ENCODE measurements at places on chromosomes 16 and 17.

DNA sequence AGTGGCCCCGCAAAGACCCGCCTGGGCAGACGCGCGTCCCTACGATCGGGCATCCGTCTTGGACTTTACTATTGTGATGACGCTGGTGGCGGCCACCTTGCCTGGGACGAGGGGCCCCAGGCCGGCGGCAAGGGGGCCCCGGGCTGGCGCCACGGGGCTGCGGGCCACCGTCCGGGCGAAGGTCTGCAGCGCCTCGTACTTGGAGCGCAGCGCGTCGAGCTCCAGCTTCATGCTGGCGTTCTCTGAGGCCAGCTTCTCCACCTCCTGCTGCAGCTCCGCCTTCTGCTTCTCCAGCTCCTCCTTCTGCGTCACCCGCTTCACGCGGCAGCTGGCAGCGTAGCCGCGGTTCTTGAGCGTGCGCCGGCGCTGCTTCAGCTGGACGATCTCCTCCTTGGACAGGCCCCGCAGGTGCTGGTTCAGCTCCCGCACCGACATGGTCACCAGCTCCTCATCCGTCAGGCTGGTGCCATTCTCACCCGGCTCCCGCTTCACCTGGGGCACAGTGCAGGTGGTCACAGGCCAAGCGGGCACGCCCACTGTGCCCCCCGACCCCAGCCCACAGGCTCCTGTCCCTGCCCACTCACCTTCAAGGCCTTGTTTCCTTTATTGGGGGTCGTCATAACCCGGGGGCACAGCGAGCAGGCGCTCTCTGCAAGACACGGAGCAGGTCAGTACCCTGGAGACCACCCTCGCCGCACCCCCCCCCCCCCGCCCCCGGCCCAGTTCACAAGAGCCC lies 4.8 kb upstream of the SIRT7 start:
- no peak for DNase-seq

GRCh38 chr16:19223235-19224170 lies 55.5 kb downstream of the SYT17 start:
- peak; percentile 2 for DNase-seq

- DNase-seq = no peak
Observed at GRCh38 chr16:56711862-56712261, 18.1 kb upstream of the NUP93 start.

- no peak for DNase-seq
Observed at GRCh38 chr16:66937725-66938337, 2.5 kb downstream of the CES2 start.

DNA sequence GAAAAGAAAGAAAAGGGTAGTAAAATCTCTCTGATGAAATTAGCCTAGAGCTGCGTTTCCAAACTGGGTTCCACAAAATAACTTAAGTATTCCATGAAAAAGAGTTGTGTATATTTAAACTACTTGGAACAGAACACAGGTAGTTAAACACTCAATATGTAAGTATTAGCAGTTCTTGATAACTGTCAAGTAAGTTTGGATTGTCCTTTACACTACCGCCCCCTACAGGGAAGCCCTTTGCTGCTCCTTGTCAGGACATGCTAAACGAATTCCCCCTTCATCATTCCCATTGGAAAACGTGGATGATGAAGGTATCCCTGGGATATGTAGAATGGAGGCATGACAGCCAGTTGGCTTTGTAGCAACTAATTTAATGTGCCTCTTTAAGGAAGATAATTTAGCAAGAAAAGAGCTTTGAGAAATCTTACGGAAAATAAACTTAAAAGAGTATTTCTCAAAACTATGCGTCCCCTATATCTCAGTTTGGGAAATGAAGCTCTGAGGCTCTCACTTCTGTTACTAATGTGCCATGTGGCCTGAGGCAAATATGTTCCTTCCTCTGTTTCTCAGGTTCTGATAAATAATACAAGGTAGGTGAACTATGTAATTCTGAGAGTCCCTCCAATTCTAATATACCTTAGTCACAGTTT lies 18.8 kb downstream of the NCBP3 start:
- DNase-seq = peak; percentile 43

DNA sequence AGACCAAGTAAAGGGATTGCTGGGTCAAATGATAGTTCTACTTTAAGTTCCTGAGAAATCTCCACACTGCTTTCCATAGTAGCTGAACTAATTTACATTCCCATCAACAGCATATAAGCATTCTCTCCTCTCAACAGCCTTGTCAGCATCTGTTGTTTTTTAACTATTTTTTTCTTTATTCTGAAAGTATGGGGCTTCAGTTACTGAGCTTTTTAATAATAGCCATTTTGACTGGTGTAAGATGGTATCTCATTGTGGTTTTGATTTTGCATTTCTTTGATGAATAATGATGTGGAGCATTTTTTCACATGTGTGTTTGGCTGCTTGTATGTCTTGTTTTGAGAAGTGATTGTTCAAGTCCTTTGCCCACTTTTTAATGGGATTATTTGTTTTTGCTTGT lies 2.5 kb downstream of the KRTAP2-2 start:
- no peak for DNase-seq

GRCh38 chr16:12440228-12440530 lies 363.5 kb downstream of the CPPED1 start:
- DNase-seq = no peak

DNA sequence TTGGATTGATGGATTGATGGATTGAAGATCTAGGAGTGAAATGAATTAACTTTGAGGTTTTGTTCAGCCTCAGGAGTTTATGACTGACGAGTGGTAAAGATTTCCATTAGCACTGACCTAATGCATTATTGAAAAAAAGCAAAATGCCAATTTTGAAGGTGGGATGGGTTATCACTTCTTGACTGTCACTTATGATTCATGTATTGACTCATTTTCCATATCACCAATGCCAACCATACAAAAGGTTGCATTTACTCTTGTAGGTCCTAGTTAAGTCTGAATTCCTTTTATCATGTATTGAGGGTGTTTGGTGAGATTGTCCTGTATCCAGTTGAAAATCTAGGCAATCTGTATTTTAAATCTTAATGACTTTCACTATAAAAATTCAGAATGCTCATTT lies 57.6 kb downstream of the KNOP1 start:
- no peak for DNase-seq

DNA sequence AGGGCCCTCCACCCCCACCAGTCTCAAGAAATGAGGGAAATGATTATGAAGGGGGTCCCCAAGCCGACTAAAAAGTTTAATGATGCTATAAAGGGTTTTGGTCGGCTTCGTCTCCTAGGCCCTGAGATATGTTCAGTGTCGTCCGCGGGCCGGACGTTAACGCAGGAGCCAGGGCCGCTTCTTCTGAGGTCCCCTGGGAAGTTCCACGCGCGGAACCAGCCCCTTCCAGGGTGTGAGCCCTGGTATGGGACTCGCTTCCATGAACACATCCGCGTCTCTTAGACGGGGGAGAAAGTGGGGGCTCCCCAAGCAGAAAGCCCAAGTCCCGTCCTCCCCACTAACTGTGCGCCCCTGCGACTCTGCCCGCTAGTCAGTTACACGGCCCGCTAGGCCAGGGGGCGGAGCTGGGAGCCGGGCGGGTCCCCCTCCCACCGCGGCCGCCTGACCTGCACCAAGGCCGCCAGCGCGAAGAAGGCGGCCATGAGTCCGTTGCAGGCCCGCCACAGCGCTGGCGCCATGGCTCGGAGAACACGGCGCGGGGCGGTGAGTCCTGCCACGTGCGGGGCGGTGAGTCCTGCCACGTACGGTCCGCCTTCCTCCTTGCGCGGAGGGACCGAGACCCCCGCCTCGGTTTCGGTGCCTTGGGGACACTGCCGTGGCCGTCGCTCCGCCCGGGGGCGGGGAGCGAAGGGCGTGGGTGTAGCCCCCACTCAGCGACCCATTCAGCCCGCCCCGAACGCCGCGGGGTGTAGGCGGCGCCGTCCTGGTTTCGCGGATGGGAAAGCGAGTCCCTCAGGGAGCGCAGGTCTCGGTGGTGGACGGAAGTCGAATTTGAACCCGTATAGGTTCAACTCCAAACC lies at the start of gene TMEM220:
Gene TMEM220 (minus strand): TSS at position 690 of the 860 bp plus-strand sequence. CDS start 172 bp downstream, at position 518.
- peak; percentile 45 for DNase-seq

- DNase-seq = peak; percentile 99
Observed at GRCh38 chr16:2470603-2471015, 488 bp upstream of the NTN3 start.

DNA sequence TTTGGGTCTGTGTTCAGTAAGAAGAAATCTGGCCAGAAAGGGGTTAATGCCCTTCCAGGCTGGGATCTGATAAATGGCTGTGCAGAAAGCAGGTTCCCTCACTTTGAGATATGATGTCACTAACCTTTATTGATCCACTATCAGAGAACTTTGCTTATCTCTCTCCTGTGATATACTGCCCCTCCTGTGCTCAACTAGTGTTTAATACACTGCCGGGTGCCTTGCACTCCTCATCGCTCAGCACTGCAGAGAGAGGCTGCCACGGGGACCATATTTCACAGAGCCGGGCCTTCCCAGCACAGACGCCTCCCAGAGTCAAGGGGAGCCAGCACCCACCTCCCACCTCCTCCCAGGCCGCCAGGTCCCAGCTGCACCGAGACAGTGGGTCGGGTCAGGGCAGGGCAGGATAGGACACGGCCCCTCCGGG lies 20.2 kb downstream of the ZFHX3 start:
- DNase-seq = no peak

GRCh38 chr16:67181346-67181745 lies 2.4 kb downstream of the MATCAP1 start:
- DNase-seq = no peak

DNA sequence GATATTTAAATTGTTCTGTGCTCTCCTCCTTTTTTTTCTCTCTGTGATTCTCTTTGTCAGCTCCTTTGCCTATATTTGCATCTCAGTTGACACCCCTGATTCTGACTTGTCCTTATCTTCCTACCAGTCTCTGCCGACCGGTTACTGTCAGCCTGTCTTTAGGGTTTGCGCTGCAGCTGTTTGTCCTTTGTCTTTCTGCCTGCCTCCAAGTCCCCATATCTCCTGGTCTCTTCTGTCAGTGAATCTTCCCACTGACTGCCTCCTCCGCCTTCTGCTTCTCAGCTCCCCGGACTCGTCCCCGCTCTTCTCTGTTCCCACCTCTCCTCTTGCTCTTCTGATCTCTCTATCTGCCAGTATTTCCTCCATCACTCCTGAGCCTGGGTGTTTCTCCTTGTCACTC lies 5.2 kb downstream of the TLCD2 start:
- DNase-seq = no peak

DNA sequence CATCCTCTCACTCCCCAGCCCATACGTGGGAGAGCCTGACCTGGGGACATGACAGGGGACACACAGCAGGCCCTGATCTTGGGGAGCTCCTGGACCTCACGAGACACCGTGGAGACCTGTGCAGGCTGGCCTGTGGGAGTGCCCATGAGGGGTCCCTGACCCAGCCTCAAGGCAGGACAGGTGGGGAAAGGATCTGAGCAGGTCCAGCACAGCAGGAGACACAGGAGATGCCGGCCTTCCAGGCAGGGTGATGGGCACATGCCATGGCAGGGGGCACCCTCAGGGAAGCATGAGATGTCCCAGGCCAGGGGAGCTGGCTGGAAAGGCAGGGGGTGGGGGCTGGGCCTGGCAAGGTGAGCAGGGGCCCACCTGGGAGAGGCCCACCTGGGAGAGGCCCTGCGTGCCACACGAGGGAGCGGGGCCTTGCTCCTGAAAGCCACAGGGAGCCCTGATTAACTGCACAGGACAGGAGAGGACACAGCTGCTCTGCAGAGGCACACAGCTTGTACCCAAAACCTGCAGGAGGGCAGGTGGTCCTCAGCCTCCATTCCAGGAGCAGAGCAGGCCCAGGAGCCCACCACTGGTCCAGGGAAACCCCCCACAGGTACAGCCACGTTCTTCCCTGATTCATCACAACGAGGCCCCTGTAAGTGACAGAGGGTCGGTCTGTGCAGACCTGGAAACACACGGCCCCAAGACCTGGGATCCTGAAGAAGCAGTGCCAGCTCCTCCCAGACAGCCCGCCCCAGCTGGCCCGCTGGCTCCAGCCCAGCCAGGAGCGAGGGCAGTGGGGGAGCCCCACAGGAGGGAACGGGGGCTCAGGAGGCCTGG lies 26.6 kb upstream of the KRT17 start:
- DNase-seq = no peak
